ENCODE measurements at places on chromosomes 7 and 10.

DNA sequence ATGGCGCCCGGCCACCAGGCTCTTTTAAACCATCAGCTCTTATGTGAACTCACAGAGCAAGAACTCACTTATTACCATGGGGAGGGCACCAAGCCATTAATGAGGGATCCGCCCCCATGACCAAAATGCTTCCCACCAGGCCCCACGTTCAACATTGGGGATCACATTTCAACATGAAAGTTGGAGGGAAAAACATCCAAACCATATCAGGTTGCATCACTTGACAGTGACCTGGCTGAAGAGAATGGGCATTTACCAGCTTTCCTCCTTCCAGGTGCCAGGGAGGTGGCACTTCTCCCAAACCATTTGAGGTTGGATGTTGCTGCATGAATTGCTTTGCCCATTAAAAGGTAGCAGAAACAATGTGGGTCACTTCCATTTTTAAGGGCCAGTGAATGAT lies 115.6 kb upstream of the TNS3 start:
- no peak for DNase-seq

- DNase-seq = no peak
Observed at GRCh38 chr10:65365878-65366277, 1560.0 kb upstream of the LRRTM3 start.

GRCh38 chr7:121901026-121901425 lies 28.1 kb downstream of the PTPRZ1 start:
- DNase-seq = no peak

- DNase-seq = no peak
Observed at GRCh38 chr10:4450981-4451908, 374.8 kb upstream of the AKR1E2 start.

DNA sequence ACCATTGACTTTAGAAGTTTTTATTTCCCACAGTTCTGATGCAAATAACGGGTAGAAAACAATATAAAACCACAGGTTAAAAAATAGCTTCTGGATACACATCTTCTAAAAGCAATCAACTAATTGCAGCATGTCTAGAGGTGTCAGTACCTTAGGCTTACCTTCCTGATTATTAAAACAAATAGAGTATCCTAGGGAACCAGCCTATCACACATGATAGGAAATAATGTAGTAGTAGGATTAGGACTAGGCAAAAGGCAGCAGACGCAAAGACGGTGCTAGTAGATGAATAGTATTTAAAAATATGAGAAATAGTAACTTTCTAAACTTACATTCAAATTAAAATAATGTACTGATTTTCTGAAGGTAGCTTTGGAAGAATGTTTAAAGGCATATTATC lies 41.7 kb upstream of the PHYHIPL start:
- no peak for DNase-seq

- no peak for DNase-seq
Observed at GRCh38 chr7:74294191-74294998, 5.2 kb downstream of the CLIP2 start.

DNA sequence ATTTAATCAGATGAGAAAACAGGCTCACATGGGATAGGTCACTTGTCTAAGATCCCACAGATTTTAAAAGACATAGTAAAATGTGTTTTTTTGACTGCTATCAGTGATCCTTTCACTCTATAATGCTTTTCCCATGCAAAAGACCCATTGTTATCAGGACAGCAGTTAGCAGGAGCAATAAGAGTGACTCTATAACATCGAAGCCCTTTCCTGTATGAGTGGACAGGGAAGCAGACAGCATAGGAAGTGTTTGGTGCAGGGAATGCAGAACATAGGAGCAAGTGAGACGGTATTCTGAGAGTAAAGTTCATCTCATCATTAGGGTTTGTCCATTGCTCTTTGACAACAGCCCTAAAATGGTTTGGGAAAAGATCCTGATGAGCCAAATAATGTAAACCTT lies 68.5 kb downstream of the SLC25A13 start:
- no peak for DNase-seq

- DNase-seq = no peak
Observed at GRCh38 chr7:71272509-71273490, 140.9 kb downstream of the GALNT17 start.

- DNase-seq = no peak
Observed at GRCh38 chr7:152363798-152364197, 72.0 kb downstream of the KMT2C start.

DNA sequence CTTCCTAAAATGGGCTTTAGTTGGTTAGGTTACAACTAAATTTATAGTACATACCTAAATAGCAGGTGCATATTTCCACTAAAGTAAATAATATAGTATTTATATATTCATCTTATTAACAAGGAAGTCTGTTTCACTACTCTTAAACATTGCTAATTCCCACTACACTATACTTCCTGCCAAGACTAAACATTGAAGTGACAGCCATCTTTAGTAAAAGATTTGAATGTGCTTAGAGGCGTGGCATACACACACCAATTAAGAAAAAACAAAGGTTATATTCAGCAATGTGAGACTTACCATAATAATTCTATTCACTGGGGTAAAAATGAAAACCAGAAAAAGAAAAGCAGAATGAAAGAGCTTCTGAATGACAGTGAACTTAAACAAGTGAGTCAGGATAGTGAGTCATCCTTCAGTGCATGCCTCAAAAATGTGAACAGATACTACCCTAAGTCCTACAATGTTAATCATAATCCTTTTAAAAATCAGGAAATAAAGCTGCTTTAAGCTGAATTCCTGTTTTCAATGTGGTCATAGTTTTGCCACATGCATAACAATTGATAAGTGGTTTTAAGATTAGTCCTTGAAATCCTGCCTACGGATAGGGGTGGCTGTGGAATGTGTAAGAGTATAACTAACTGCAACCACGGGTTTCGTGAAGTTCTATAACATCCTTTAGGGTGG lies 59.4 kb downstream of the USP6NL start:
- DNase-seq = no peak

DNA sequence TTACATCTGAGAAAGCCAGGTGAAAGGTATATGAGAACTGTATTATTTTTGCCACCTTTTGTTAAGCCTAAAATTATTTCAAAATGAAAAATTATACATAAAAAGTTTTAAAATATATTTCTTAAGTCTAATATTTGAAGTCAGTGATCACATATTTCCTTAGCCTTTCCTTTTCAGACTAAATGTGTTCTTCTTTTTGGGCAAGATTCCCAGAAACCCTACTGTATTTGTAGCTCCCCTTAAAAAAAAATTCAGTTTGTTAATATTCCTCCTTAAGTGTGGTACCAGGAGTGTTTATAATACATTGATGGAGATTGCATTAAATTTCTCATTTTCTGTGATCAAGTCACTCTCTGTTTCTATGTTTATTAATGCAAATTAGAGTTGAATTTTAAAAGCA lies 22.8 kb downstream of the DNAJC1 start:
- DNase-seq = no peak

- no peak for DNase-seq
Observed at GRCh38 chr10:78774999-78775711, 293.6 kb upstream of the ZMIZ1 start.

GRCh38 chr7:51785171-51785570 lies 468.6 kb upstream of the COBL start:
- no peak for DNase-seq

- DNase-seq = no peak
Observed at GRCh38 chr7:96250776-96251361, 71.0 kb downstream of the SLC25A13 start.

DNA sequence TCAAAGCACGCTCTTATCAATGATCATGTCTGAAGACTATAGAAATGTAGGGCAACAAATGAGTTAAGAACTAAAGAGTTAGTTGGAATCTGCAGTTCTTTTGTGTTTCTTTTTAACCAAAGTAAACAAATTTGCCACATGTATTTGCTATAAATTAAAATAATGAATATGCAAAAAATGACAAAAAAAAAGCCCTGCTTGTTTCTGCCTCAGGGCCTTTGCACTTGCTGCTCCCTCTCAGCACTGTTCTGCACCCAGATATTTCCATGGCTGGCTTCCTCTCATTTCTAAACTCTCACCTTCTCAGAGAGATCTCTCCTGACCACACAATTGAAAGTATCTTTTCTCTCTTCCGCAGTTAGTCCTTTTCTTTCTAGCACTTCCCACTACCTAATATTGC lies 181.8 kb upstream of the YAE1 start:
- DNase-seq = no peak

- no peak for DNase-seq
Observed at GRCh38 chr10:34626158-34626880, 188.8 kb downstream of the PARD3 start.

DNA sequence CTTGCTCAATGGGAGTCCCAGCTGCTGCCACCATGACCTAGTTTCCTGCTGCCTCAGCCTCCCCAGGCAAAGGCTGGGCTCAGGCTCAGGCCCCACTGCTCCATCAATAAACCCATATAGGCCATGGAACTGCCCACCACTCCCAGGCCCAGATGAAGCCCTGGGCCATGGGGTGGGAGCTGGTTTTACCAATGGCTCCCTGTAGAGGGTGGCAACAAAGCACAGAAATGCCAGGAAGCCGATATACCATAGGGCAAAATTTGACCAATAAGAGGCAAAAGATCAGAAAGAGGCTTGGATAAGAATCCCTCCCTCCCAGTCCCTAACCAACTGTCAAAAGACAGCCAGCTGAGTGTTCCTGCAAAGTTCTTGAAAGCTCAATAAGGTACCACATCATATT lies 101.8 kb upstream of the DOCK1 start:
- DNase-seq = no peak

- DNase-seq = no peak
Observed at GRCh38 chr7:25537662-25538375, 309.5 kb upstream of the NPVF start.

GRCh38 chr7:46908770-46909169 lies 673.1 kb downstream of the TNS3 start:
- no peak for DNase-seq

DNA sequence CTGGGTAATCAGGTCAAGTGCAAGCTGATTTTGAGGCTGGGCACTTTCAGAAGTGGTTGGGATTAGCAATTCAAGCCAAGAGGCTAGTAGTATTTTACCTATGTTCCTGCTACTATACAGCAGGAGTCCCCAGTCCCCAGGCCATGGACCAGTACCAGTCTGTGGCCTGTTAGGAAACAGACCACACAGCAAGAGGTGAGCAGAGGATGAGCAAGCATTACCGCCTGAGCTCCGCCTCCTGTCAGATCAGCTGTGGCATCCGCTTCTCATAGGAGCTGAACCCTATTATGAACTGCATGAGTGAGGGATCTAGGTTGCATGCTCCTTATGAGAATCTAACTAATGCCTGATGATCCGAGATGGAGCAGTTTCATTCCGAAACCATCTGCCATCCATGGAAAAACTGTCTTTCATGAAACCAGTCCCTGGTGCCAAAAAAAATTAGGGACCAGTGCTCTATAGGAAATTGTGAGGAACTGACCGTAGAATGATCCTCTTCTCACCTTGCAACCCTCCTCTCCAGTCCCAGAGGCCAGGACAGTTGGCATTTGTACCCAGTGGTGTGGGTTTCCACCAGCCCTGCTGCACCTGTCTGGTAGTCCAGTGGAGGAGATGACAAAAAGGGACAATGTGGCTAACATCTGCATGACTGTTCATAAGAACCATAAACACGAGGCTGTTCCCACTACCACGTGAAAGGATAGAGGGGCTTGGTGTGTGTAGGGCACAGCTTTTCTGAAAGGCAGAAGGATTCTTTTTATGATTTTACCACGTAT lies 172.5 kb downstream of the KIAA1217 start:
- DNase-seq = no peak

- no peak for DNase-seq
Observed at GRCh38 chr7:49860293-49860692, 86.9 kb downstream of the VWC2 start.

GRCh38 chr7:47185170-47185569 lies 396.7 kb downstream of the TNS3 start:
- no peak for DNase-seq

DNA sequence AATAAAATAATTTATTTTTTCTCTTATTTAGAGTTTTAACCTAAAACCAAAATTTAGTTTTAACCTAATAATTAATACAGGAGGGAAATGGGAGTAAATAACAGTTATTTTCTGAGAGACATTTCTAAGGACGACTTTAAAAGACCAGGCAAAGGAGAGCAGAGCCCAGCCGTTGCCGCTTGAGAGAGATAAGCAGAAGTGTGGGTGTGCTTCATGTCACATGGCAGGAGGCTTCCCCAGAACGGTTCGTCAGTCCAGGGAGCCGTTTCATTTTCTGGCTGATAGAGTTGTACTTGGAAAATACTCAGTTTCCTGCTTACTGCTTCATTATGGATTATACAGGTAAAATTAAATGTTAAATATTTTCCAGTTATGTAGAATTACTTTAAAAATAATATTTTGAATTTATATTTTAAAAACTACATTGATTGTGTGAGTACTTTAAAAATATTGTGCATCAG lies 61.4 kb downstream of the ST7 start:
- DNase-seq = no peak

- no peak for DNase-seq
Observed at GRCh38 chr10:101053516-101053915, 8.3 kb upstream of the KAZALD1 start.

DNA sequence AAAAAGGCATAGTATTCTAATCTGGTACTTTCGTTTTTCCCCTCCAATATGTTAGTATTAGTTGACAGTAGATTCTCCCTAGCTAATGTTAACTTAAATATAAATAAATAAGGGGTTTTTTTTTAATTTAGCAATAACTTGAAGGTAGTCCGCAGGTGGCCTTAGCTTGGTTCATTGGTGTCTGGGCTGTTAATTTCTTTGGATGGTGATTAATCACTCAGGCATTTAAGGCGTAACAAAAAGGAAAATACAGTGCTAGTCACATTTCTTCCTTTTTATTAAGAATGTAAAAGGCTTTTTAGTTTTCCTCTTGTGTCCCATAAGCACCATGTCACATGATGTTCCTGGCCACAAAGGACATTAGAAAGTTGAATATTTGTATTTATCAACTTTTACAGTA lies 161.0 kb upstream of the POT1 start:
- no peak for DNase-seq

DNA sequence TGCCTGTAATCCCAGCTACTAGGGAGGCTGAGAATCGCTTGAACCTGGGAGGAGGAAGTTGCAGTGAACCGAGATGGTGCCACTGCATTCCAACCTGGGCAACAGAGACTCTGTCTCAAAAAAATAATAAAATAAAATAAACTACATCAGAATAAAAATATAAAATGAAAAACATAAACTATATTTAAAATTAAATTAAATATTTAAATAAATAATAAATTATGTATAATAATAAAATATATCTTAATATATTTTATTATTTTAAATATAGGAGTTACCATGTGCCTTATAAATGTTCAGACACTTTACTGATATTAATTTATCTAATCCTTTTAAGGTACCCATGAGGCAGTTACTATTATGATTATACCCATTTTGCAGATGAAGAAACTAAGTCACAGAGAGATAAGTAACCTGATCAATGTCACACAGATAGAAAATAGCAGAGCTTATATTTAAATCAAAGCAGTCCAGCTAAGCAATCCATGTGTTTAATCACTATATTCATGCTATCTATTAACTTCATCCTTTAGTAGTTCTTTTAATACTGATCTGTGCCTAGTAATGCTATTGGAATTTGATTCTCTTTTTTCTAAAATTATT lies 30.3 kb upstream of the MET start:
- DNase-seq = no peak

- peak; percentile 19 for DNase-seq
Observed at GRCh38 chr10:129030996-129031843, 435.8 kb upstream of the MGMT start.

GRCh38 chr10:92103376-92104090 lies 180.0 kb downstream of the BTAF1 start:
- DNase-seq = no peak
